ENCODE measurements at places on chromosomes 11 and 22.

GRCh38 chr22:40421941-40422340, 51.5 kb downstream of the SGSM3 start:
- peaks cover 81% of the 10 kb centered on the region for H3K36me3 ChIP-seq
- no peak for DNase-seq
- H3K27ac ChIP-seq: peak overlapping the region; percentile 71
- no peak overlapping the region for H3K4me3 ChIP-seq
- peaks cover 1% of the 10 kb centered on the region for H3K4me1 ChIP-seq
- no peaks in the 10 kb centered on the region for H3K27me3 ChIP-seq

DNA sequence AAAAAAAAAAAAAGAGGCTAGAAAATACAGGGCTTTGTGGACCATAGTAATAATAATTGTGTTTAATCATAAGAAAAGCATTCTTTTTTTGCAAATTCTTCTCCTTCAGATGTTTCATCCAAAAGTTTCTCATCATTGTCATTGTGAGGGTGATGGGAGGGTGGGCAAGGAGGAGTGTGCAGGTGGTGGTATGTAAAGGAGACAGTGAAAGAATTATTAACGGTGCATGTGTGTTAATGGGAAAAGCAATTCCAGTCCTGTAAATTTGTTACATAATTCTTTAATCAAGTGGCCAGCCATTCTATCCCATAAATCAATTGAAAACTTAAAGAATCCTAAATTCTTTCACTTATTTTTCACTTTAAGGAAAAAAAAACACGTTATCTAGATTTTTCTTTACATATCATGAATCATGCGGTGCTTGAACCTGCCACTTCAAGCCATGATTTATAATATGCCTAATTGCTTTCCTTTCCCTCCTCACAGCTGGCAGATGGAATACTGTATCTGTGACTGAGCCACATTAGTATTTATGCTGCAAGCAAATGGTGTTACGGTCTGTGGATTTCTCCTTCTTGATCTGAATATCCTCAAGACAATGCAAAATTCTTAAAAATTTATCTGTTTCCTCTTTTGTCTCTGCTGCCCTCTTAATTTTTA, 318.5 kb downstream of the JRKL start:
- H3K27ac ChIP-seq: no peak overlapping the region
- H3K4me1 ChIP-seq: no peaks in the 10 kb centered on the region
- no peak for DNase-seq
- no peaks in the 10 kb centered on the region for H3K27me3 ChIP-seq
- no peaks in the 10 kb centered on the region for H3K36me3 ChIP-seq
- H3K4me3 ChIP-seq: no peak overlapping the region

DNA sequence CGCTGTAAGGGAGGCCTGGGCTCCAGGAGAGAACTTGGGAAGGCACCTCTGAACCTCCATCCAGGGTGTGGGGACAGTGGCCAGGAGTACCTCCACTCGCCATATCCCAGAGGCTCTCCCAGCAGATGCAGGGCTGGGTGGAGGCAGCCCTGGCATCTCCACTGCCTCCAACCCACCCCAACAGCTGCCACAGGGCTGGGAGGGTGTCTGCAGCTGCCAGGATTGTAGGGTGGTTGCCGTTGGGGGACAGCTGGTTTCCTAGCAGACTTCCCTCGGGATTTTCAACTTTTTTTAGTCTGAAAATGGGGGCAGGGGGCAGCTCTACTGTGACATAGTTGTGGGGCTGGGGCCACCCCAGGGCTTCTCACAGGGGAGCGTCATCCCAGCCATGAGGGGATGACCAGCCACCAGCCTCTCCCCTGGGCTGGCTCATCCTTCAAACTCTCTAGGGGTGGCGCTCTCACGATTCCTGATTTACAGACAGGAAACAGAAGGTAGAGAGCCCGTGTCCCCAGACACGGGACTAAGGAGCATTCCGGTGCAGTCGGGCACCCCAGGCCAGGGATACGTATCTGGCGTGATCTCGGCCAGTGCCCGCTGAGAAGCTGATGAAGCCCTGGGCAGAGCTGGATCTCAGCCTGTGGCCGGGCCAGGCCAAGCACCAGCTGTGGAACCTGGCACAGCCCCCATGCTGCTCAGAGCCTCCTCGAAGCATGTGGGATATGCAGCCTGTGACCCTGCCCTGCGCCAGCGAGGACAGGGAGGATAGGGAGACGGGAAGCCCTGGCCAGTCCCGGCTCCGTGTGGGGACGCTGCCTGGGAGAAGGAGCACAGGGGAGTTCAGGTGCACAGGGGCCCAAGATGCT, 9.9 kb downstream of the PRR5 start:
- no peaks in the 10 kb centered on the region for H3K27me3 ChIP-seq
- H3K4me3 ChIP-seq: no peak overlapping the region
- H3K36me3 ChIP-seq: peaks cover 22% of the 10 kb centered on the region

DNA sequence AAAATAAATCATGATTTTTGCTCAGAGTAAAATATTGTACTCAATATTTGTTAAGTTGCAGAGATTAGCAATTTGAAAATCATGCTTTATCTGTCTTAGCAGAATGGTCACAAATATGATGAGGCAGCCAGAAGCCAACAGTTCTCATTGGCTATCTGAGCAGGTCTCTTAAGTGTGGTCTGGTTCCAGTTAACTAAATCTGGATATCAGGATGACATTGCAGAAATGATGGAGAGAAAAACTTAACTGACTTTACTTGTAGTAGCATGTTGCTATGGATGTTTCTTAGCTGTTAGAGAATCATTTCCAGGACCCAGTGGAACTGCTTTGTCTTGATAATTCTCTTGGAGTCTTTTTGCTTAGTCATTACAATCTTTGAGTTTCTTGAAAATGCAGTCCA, 1070.3 kb downstream of the JRKL start:
- H3K4me3 ChIP-seq: no peak overlapping the region
- H3K27ac ChIP-seq: no peak overlapping the region
- no peak for DNase-seq
- no peaks in the 10 kb centered on the region for H3K4me1 ChIP-seq

DNA sequence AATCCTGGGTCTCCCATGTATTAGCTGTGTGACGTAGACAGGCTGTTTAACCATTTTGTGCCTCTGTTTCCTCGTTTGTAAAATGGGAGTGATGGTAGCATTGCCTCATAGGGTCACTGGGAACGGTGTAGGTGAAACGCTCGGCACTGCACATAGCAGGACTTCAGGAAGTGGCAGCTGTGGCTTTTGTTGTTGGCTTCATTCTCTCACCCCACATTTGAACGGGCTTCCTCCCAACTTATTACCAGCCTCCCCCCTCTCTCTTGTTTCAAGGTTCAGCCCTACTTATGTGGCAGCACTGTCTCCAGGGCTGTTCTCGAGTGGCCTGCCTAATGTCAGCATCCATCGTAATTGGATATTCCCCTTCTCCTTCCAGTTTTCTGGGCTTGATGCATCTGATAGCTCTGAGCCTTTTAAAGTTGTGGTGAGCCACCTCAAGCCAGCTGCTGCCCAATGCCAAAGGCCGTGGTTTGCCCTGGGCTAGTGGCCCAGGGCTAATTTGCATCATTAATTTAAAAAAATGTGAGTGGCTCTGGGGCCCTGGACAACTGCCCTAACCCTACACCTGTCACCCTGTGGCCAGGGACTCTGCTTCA, 217.8 kb upstream of the TBCEL start:
- no peaks in the 10 kb centered on the region for H3K36me3 ChIP-seq
- no peaks in the 10 kb centered on the region for H3K4me1 ChIP-seq
- H3K27ac ChIP-seq: no peak overlapping the region
- no peak for DNase-seq

GRCh38 chr11:32779136-32779535, 15.3 kb downstream of the CCDC73 start:
- H3K27me3 ChIP-seq: peaks cover 5% of the 10 kb centered on the region
- H3K36me3 ChIP-seq: no peaks in the 10 kb centered on the region
- no peak overlapping the region for H3K27ac ChIP-seq

- H3K27ac ChIP-seq: peak overlapping the region; percentile 96
- peak overlapping the region; percentile 85 for H3K4me3 ChIP-seq
- peaks cover 34% of the 10 kb centered on the region for H3K4me1 ChIP-seq
- no peaks in the 10 kb centered on the region for H3K27me3 ChIP-seq
- peaks cover 67% of the 10 kb centered on the region for H3K36me3 ChIP-seq
Measured at GRCh38 chr11:66478729-66479393, 1.4 kb upstream of the DPP3 start.

DNA sequence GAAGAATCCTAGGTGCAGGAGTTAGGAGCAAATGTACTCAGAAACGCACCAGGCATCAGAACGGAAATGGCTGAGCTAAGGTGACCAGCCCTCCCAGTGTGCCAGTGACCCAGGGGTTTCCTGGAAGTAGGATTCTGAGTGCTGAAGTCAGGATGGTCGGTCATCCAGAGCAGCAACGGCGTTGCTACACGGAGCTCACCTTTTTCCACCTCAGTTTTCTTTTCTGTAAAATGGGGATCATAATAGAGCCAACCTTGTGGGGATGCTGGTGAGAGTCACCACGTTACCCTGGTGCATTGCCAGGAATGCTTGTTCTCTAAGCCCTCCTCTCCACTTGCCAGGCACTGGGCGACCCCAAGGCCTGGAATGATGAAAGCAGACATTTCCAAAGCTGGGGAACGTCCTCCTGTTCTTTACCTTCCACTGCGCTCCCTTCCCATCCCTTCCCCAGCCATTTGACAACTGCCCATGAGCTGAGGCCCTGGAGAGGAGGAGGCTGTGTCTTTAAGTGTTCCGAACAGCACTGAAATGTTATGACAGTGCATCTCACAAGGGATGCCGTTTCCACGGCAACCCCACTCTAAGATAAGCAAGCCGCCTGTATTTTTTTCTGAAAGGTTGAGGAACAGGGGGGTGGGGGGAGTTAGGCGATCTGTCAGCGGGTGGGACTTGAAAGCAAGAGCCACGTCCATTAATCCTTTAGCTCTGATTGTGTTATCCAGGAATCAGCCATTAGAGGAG, 66.8 kb downstream of the TSPAN18 start:
- no peaks in the 10 kb centered on the region for H3K36me3 ChIP-seq
- H3K27ac ChIP-seq: no peak overlapping the region
- DNase-seq: no peak
- no peaks in the 10 kb centered on the region for H3K27me3 ChIP-seq

- peaks cover 10% of the 10 kb centered on the region for H3K4me1 ChIP-seq
- H3K27me3 ChIP-seq: no peaks in the 10 kb centered on the region
- H3K36me3 ChIP-seq: peaks cover 2% of the 10 kb centered on the region
Measured at GRCh38 chr11:88375927-88376470, 38.5 kb upstream of the CTSC start.

- H3K27ac ChIP-seq: no peak overlapping the region
- H3K4me1 ChIP-seq: peaks cover 93% of the 10 kb centered on the region
- DNase-seq: no peak
- H3K4me3 ChIP-seq: no peak overlapping the region
- no peaks in the 10 kb centered on the region for H3K27me3 ChIP-seq
Measured at GRCh38 chr11:102469196-102469821, 16.7 kb upstream of the TMEM123 start.

- H3K27ac ChIP-seq: no peak overlapping the region
- H3K27me3 ChIP-seq: no peaks in the 10 kb centered on the region
- no peak overlapping the region for H3K4me3 ChIP-seq
- peaks cover 3% of the 10 kb centered on the region for H3K4me1 ChIP-seq
- H3K36me3 ChIP-seq: peaks cover 78% of the 10 kb centered on the region
- DNase-seq: no peak
Measured at GRCh38 chr11:76526878-76527277, 82.1 kb downstream of the EMSY start.

All from activated T-cell treated with anti-CD3 and anti-CD28 coated beads, Interleukin-2, amount 50 U/mL, for 24 hours (primary cell).